ENCODE measurements at places on chromosomes 5 and 9.

GRCh38 chr5:116862632-116863455, 288.2 kb upstream of the SEMA6A start:
- no peak for DNase-seq

DNA sequence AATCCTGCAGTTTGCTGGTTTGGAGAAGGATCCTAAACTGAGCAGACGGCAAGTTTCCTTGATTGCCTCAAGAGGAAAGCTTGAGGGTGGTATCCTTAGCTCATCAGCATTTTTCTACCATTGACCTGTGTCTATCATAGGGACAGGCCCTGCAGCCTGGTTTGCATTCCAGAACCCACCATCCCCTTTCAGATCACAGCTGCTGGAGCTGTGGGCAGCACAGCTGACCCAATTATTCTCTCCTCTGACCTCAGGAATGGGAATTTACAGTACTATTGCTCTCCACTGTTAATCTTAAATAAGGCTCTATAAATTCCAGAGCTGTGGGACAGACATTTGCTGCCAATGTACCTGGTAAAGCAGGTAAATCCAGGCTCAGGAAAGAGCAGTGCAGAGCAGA, 163.0 kb downstream of the SPOCK1 start:
- no peak for DNase-seq

DNA sequence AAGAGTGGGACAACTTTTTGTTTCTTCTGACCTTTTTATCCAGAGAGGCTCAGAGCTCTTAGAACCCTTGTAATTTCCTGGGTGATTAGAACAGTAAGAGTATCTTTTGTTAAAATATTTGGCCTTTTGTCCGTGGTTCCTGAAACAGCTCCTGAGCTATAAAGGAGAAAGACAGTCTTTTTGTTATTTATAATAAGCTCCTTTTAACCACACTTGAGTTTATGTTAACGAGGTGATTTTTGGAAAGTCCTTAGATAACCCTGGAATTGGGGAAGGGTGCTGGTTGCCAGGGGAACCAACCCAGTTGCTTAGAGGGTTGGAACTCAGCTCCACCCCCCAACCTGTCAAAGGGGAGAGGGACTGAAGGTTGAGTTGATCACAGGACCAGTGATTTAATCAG, 4.8 kb downstream of the ZNF483 start:
- no peak for DNase-seq

GRCh38 chr5:9544502-9545135, 1.3 kb downstream of the SEMA5A start:
- peak; percentile 23 for DNase-seq

DNA sequence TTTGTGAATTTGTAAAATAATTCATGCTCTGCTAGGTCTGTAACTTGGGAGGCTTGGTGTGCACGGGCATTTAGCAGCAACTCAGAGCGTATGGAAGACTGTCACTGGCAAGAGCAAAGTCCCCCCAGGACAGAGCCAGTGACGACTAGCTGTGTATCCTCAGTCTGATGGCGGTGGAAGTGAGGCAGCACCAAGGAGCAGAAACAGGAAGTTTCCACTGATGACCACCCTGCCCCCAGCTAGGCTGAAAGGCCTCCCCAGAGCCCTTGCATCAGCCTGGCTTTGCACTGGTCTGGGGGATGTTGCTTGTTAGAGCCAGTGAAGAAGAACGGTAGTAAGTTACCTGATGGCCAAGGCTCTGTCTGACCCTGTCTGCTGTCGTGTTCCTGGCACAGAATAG, 66.8 kb upstream of the ABL1 start:
- DNase-seq = no peak

DNA sequence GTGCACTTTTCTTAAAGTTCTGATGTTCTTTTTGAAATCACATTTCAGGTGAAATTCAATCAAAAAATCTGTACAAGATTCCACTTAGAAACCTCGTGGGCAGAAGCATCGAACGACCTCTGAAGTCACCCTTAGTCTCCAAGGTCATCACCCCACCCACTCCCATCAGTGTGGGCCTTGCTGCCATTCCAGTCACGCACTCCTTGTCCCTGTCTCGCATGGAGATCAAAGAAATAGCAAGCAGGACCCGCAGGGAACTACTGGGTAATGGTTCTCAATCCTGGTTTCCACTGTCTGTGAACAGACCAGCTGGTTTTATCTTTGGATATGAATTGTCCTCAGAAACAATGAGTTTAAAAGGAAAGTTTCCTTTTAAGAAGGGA, 8.1 kb upstream of the SLC2A8 start:
- DNase-seq = no peak

DNA sequence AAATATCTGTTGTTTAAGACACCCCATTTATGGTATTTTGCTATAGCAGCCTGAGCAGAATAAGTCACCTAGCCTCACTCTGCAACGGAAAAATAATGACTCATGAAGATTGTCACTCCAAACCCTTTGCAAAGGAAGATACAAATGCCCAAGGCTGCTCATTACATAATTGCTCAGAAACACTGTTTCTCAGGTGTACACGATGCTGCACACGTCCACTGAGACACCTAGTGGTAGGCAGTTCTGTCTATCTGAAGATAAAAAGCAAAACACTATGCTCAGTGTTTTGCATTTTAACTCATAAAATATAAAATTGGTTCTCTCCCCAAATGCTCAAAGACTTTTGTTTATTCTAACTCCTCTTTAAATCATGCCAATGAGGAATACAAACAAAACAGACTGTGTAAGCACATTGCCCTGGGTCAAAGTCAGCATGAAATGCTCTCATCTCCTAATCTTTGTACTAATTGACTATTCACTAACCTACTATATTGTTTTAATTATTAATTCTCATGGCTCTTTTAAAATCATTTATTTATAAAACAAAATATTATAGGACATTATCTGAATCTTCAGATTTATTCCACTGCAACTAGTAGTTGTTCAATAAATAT, 7.7 kb upstream of the TSLP start:
- no peak for DNase-seq

DNA sequence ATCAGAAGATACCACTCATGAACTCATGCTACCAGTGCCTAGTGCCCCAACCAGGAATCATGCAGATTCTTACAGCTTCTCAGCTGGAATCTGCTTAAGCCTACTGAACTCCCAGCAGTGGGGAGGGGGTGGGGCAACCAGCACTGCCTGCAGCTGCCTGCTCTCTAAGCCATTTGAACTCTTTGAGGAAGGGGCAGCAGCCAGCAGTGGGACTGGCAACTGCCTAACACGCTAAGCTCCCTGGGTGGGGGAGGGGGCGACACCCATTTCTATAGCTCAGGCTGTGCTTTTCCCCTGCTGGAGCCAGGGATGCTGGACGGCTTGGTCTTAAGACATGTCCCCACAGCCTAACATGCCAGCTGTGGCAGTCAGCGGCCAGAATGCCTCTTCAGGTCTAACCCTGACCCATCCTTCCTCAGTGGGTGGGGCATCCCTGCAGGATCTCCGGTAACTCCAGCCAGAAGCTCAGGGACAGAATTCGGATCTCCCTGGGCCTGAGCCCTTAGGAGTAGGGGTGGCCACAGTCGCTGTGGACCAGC, 889.7 kb downstream of the CDH9 start:
- no peak for DNase-seq

DNA sequence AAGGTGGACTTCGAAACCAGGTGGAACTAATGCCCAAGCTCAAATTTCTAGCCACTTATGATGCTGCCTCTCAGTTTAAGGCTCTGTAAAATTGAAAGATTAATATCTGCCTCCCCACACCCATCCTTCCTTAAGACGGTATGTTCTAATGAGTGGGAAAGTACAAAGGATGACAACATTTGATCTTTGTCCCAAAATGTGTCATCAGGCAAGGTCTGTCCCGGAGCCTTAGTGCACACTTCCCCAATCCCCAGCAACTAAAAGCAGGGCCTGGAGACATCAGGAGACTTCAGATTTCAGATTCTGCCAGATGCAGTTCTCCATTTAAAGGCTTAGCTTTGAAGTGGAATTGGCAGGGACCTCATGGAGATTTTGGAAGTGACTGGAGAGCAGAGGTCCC, 316.5 kb downstream of the ASTN2 start:
- DNase-seq = no peak

GRCh38 chr5:129217179-129217578, 122.6 kb downstream of the ISOC1 start:
- DNase-seq = no peak

GRCh38 chr5:64925123-64925522, 156.4 kb downstream of the CWC27 start:
- no peak for DNase-seq

GRCh38 chr9:135038331-135038730, 49.1 kb upstream of the OLFM1 start:
- DNase-seq = no peak

DNA sequence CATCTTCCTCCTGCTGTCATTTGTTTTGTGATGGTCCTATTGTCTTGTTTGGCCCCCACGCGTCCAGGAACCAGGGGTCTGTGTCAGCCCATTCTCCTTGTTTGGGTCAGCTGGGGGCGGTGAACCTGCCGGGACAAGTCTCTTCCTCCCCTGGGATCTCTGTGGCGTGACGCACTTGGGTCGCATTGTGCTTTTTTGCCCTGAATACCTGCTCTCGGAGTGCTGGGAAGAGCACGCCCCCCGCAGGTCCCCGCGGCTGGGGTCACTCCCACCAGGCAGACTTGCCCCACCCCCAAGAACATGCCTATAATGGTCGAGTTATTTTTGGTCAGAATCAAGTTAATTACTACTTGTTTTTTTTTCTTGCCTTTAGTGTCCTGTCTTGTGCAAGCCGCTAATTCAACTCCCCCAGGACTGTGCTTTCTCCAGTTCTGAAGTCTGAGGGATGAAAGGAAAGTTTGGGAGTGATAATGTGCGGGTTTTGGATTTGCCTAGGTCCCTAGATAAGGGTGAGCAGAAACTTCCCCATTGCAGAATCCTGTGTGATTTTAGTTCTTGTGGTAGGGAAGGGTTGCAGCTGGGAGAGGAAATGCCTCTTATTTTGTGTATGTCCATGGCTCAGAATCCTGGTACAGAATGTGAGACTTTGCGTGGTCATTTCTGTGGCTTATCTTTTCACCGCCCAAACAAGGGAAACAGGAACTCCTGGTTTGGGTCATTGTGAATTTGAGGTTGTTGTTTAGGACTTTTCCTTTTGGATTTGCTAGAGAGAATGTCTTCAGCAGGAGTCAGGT, 789 bp downstream of the ACER2 start:
- no peak for DNase-seq

- no peak for DNase-seq
Measured at GRCh38 chr5:55031492-55031891, 7.4 kb downstream of the GZMK start.

DNA sequence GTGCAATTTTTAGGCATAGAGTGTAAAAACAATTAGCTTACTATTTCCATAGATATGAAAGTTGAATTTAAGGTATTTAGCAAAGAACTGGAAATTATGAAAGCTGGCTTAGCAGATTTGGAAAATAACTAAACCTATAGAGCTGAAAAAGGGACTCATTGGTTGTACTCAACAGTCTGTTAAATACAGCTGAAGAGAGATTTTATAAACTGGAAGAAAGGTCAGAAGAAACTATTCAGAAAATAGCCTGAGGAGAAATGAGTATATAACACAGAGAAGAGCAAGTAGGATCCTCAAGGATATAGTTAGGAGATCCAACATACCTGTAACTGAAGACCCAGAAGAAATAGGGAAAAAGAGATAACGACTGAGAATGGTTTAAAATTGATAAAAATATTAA, 97.6 kb upstream of the SLIT3 start:
- no peak for DNase-seq

- no peak for DNase-seq
Measured at GRCh38 chr5:173645890-173646574, 29.6 kb upstream of the BOD1 start.

- DNase-seq = no peak
Measured at GRCh38 chr9:1462626-1463308, 412.6 kb downstream of the DMRT2 start.

DNA sequence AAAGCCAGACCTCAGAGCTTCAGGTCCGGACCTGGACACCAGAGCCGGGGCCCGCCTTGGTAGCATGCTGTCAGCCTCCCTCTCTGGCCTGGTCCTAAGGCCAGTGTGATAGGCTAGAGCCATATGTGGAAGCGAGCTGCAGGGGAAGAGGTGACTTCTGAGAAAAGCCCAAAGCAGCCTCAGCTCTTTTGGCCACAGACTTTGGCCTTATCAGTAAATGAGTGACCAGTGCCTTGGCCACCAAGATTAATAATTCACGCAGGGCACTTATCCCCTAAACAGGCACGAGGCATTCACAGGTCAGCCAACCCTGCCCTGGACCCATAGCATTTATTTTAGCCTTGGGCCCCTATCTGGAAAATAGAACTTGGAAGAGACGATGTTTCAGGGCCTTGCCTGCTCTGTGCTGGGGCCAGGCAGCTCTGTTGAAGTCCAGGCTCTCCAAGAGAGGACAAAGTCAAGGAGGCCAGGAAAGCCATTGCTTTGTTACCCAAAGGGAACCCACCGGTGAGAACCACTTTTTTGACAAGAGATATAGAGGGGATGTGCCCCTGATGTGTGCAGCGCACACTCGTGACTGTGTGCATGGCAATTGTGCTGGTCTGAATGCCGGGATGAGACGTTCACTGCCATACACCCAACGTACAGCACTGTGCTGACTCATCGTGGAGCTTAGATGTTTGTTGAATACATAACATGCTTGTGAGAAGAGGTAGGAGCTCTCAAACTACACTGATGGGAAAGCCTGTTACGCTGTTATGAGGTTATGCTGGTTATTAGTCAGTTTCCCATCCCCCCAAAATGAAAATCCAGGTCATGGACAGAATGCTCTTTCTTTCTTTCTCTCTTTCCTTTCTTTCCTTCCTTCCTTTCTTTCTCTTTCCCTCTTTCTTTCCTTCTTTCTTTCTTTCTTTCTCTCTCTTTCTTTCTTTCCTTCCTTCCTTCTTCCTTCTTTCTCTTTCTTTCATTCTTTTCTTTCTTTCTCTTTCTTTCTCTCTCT, 5.0 kb upstream of the SLC34A1 start:
- DNase-seq = no peak

DNA sequence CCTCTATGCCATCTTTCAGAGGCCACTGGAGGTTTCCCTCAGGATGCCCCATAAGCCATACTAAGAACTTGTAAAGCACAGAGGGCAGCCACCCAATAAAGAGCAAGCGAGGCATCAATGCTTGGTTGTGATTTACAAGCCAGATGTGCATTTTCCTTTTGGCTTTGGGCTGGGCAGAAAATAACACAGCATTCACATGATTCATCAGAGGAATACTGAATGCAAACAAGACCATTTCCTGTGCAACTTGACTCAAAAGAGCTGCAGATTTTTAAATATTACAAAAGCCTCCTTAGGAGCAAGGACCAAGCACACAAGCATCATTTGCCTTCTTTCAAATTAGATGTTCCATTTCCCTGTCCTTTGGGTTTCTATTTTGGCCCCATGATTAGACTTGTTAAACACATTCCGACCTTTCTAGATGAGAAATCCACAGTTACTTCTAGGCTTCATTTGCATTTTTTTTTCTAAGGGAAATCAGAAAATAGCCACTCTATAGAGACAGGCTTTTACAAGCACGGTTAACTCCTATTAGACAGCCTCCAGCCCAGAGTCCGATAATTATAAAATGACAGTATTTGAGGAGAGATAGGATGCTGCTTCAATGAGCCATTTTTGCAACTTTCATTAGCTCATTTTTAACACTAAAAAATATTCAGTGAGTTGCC, 207.8 kb downstream of the SEMA5A start:
- DNase-seq = no peak

DNA sequence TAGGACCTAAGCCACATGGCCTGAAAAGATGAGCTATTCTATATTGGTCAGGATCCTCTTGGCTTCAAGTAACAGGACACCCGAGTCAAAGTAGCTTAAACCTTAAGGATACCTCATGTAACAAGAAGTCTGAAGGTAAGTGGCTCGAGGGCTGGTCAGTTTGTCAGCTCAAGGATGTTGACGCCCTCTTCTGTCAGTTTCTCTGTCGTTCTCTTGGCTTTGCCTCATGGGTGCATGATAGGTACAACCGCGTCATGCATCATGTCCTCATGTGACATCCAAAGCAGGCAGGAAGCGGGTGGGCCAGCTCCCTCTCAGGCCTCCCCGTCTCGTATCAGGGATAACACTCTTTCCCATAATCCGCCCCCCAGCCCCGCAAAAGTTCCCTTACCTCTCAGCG, 22.1 kb upstream of the TCERG1 start:
- no peak for DNase-seq

All from activated CD8-positive, alpha-beta memory T cell treated with anti-CD3 and anti-CD28 coated beads for 1 hour (primary cell).